ENCODE measurements at places on chromosomes 3 and 15. TPM values are rescaled to one million over a fixed set of nuclear protein-coding genes. Genes with fewer than 3 reads are reported as not detected.

Gene RABL3
- 25.4 TPM for total RNA-seq

Gene GHSR
- not detected for total RNA-seq

Gene SLC15A2
- 2.2 TPM for total RNA-seq

GRCh38 chr15:87508086-87508485 is 748.5 kb downstream of the NTRK3 start:
- no peaks in the 10 kb centered on the region for H3K36me3 ChIP-seq
- no peak overlapping the region for H3K27ac ChIP-seq
- H3K4me3 ChIP-seq, result no peak overlapping the region
- no peaks in the 10 kb centered on the region for H3K4me1 ChIP-seq

GRCh38 chr3:45792516-45793172 is 3.7 kb downstream of the SLC6A20 start:
- peaks cover 6% of the 10 kb centered on the region for H3K4me1 ChIP-seq
- H3K4me3 ChIP-seq, result no peak overlapping the region
- no peak overlapping the region for H3K27ac ChIP-seq
- DNase-seq, result no peak

GRCh38 chr3:32553459-32553858 is 17.2 kb downstream of the DYNC1LI1 start:
- no peak overlapping the region for H3K4me3 ChIP-seq
- H3K4me1 ChIP-seq, result peaks cover 33% of the 10 kb centered on the region
- H3K27me3 ChIP-seq, result no peaks in the 10 kb centered on the region
- H3K27ac ChIP-seq, result no peak overlapping the region
- H3K36me3 ChIP-seq, result no peaks in the 10 kb centered on the region
- DNase-seq, result no peak
